ENCODE measurements at places on chromosomes 16 and 17.
A peak's percentile ranks its signal among the peaks of the same experiment; 100 is the strongest.

DNA sequence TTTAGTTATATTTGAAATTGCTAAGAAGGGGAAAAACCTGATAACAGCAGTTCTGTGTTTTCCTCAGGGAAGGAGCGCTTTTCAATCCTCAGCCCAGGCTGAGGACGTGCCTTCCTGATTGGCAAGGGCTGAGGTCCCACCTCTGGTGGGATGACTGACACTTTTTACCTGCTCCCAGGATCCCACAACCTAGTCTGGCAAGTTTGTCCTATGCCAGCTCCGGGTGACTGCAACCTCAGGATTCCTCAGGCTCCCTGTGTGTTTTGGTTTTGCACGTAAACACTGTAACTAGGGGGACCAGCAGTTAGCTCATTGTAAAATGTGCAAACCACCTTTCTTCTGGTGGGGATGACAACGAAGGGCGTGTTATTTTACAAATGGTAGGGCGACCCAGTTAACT lies 7.5 kb downstream of the MARCHF10 start:
- DNase-seq = peak; percentile 30

DNA sequence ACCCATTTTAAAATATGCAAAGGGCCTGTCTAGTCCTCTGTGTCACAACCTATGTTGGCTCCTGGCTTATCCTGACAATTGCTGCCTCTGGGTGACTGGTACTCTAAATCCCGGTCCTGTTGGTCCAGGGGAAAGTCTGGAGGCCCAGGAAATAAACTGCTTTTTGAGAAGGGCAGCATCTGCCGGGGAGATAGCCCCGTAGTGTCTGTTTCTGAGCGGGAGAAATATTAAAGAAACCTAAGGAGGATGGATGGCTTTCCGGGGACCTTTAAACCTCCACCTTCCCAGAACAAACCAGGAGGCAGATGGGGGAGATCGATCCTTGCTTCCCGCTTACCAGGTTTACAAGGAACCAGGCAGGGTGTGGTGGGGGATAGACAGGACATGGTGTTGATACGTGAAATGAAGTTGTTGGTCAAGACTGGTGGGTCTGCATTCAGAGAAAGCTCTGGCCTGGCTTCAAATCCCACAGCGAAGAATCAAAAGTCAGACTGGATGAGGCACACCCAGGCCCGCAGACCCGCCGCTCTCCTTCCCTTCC lies 3.8 kb downstream of the HOXB2 start:
- DNase-seq = no peak

DNA sequence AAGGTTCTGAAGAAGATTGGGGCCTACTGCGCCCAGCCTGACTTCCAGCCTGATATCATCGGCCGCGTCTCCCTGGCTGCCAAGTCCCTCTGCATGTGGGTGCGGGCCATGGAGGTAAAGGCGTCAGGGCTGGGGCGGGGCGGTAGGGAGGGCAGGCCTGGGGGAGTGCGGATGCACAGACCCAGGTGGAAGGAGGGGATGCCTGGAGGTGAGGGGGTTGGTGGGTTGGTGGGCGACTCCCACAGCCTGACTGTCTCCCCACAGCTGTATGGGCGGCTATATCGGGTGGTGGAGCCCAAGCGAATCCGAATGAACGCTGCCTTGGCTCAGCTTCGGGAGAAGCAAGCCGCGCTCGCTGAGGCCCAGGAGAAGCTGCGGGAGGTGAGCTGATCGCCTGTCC lies 26.8 kb upstream of the KDM6B start:
- DNase-seq = no peak

DNA sequence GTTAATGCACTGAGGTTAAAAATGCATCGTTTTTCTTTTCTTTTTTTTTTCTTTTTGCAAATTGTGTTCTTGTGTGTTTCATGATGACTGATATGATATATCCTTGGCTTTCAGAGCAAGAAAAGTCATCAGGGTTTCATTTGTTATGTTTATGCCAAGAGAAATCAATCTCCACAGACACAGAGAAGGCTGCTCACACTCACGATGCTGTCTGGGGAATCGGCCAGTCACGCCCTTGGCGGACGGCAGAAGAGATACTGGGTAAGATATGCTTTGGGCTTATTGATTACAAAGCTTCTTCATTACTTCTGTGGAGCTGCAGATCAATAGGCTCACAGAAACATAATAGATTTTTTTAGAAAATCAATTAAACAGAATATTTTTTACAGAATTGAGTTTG lies 42.2 kb upstream of the TNRC6C start:
- DNase-seq = no peak

- DNase-seq = no peak
These were observed 29.8 kb downstream of the NXN start for GRCh38 chr17:949623-950303.

Data from right hindlimb (tissue), 1 donor.